ENCODE measurements at places on chromosomes 7 and 10. TPM values are rescaled to one million over a fixed set of nuclear protein-coding genes. Genes with fewer than 3 reads are reported as not detected.

UCMA gene
- not detected for total RNA-seq

WNT8B gene
- not detected for total RNA-seq

AKR1C8 gene
- total RNA-seq = not detected

GRCh38 chr7:97513326-97513725, 218.6 kb upstream of the TAC1 start:
- DNase-seq = no peak
